Naive thymus-derived CD4-positive, alpha-beta T cell (primary cell): ENCODE measurements at places on chromosomes 1 and 21. TPM values are rescaled to one million over a fixed set of nuclear protein-coding genes. Genes with fewer than 3 reads are reported as not detected.

TMEM269 gene
- 0.32 TPM for total RNA-seq

GPR153 gene
- 0.27 TPM for total RNA-seq

- no peak for DNase-seq
- H3K4me1 ChIP-seq, result no peaks in the 10 kb centered on the region
- no peak overlapping the region for H3K27ac ChIP-seq
- H3K36me3 ChIP-seq, result no peaks in the 10 kb centered on the region
- H3K27me3 ChIP-seq, result no peaks in the 10 kb centered on the region
Observed at GRCh38 chr1:173562813-173563212, 40.1 kb downstream of the SLC9C2 start.

- H3K4me1 ChIP-seq, result peaks cover 9% of the 10 kb centered on the region
- no peak for DNase-seq
- no peak overlapping the region for H3K4me3 ChIP-seq
Observed at GRCh38 chr1:175155936-175156335, 36.6 kb downstream of the KIAA0040 start.

DNA sequence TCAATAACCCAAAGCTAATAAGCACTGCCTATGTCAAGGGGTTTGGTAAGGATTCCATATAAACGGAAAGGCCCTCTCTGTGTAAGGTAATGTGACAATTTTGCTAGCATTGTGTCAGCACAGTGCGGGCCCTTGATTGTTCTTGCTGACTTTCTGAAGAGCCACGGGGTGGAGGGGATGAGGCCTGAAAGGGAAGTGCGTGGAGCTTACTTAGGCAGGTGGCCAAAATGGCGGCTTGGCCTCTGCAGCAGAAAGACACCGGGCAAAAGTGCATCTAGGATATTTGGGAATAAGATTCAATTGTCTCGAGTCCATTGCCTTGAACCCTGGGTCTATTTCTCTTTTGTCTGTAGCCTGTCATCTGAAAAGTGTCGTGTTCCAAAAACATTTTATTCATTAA is 114.3 kb downstream of the TGFB2 start:
- H3K27me3 ChIP-seq, result no peaks in the 10 kb centered on the region
- H3K4me1 ChIP-seq, result no peaks in the 10 kb centered on the region
- DNase-seq, result no peak
- no peak overlapping the region for H3K27ac ChIP-seq

- H3K27me3 ChIP-seq, result no peaks in the 10 kb centered on the region
- no peaks in the 10 kb centered on the region for H3K4me1 ChIP-seq
- H3K4me3 ChIP-seq, result no peak overlapping the region
- DNase-seq, result no peak
Observed at GRCh38 chr1:231518485-231519034, 9.9 kb upstream of the TSNAX start.

VASH2 gene
- 0.08 TPM in 1 of 2 replicates, not detected in the other for total RNA-seq

DNA sequence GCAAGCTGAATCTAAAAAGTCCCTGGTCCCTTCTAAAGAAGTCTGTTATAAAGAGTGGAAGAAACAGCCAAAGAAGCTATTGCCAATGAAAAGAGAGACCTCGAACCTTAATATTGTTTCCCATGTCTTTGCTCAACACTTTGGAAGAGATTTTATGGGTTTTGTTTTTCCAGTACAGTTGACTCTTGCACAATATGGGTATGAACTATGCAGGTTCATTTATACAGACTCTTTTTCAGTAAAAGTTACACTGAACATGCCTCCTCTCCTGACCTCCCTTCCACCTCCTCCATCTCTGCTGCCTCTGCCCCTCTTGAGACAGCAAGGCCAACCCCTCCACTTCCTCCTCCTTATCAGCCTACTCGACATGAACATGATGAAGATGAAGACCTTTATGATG is 332.5 kb downstream of the SETD4 start:
- no peak overlapping the region for H3K27ac ChIP-seq
- H3K4me1 ChIP-seq, result no peaks in the 10 kb centered on the region
- no peak overlapping the region for H3K4me3 ChIP-seq
- no peak for DNase-seq
- H3K36me3 ChIP-seq, result no peaks in the 10 kb centered on the region
- H3K27me3 ChIP-seq, result no peaks in the 10 kb centered on the region

OR14K1 gene
- total RNA-seq, result not detected
